Stimulated activated CD8-positive, alpha-beta memory T cell treated with anti-CD3 and anti-CD28 coated beads, Interleukin-7, amount 100 ng/mL, for 4 hours (primary cell): ENCODE measurements at places on chromosomes 2 and 18.

DNA sequence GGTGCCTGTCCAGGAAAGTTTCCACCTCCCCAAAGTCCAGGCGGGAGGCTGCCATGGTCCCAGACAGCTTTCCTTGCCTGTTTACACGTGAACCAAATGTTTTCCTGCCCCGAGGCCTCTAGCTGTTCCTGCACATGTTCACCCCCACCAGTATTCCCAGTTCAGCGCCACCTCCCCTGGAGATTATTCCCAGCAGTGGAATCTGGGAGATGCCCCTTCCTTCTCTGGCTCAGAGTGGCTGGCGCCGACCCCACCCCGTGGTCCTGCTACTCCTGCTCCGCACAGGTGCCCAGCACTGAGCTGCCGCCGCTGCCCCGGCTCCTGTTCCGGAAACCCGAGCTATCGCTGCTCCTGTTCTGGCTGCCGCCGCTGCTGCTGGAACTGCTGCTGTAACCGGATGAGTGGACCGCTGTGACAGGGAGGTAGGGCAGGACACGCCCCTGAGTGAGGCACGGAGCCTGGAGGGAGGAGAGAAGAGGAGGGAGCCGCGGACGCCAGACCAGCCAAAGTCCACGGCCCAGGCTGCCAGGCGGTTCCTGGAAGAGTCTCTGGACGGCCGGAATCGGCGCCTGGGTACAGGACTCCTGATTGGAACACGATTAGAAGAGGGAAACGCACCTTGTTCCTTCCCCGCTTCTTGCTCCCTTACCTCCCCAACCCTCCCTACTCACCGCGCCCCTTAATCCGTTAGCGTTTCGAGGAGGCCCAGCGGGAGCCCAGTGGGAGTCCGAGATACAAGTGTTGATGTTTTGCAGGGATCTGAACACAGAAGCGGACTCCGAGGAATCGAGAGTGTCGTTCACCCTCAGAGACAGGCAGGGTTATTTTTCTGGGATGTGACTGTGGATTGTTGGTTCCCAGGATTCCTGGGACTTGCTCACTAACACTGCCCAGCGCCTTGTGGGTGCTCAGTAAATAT is at the start of gene PDE11A:
Gene PDE11A, minus strand, starts transcription at position 395 of the 919 bp plus-strand sequence. Its CDS starts 340 bp downstream, at position 55.
- DNase-seq: no peak

DNA sequence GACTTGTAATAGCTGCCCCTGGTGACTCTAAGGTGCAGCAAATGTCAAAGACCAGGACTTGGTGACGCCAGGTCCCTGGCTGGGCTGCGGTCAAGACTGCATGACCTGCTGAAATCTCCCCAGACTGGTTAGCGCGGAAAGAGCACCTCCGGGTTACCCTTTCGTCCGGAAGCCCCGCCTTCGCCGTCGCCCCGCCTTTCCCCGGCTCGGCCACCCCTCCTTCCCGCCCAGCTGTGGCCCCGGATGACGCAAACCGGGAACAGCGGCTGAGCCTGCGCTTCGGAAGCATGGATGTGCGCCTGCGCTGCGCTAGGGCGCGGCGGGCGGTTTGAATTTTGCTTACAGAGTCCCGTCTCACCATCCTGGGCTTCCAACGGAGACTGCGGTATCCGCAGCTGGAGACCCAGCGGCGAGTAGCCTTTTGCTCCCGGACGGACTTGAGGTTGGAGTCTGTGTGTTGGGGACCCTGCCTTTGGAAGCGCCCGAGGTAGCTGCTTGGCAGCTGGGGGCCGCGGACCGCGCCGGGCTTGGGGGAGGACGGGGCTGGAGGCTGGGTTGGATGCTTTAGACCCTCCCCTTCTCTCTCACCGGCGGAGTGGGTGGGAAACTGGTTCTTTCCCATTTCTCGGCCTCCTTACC is at the start of gene SKA1:
Gene SKA1, plus strand, starts transcription at position 294 of the 639 bp plus-strand sequence. CDS start 785 bp downstream, outside the sequence.
- DNase-seq: peak; percentile 86

DNA sequence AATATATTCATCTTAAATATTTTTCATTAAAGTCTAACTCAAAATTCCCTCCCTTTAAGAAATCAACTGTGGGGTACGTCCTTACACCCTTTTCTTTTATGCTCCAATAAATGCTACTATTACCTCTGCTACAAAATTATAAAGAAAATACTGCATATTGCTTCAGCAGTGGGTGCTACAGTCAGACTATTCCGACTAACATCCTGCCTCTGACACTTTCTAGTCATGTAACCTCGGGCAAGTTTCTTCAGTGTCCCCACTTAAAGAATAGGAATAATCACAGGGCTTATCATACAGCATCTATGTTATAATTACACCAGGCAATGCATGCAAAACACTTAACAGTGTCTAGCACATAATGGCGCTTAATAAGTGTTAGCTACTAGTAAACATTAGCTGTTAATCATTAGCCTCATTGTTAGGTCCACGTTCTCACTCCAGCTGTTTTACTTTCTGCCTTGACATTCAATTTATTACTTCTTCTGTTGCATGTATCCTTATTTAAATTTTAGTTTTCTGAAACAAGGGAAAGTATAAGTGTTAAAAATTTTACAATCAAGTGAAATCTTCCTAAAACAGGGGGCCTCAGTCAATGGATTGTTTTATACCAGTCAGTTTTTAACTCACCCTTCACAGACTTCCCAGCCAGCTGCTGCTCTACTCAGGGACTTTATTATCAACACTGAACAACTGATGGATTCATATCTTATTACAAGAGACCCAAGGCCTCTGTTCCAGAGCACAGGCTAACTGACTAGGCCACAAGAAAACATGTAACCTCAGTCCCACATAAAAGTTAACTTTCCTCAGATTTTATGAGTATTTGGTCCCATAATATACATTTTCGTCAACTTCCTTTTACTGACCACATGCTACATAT is 54.0 kb downstream of the CLASP1 start:
- DNase-seq: no peak

GRCh38 chr18:67608615-67609273 is 92.2 kb upstream of the DSEL start:
- no peak for DNase-seq

- no peak for DNase-seq
Observed at GRCh38 chr18:49968644-49969309, 155.4 kb upstream of the ACAA2 start.

DNA sequence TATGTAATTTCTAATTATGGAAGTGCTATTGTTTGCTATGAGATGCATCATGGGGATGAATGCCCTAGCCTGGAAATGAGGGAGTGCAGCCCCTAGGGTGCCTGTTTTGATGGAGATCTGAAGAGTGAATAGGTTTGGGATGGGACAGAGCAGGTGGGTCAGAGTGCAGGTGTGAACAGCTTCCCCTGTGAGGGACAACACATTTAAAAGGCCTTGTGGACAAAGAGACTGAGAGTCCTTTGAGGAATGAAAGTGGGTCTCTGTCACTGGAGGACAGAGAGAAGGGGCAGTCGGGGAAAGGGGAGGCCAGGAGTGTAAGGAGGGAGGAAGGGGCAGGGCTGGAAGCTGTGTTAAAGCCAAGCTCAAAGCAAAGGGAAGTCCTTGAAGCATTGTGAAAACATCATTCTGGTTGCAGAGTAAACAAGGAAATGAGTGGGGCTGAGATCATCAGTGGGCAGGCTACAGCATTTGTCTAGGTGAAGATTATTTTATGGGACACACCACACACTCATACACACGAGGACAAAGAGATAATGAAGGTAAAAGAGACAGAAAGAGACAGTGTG is 877.6 kb downstream of the SLC4A3 start:
- no peak for DNase-seq

DNA sequence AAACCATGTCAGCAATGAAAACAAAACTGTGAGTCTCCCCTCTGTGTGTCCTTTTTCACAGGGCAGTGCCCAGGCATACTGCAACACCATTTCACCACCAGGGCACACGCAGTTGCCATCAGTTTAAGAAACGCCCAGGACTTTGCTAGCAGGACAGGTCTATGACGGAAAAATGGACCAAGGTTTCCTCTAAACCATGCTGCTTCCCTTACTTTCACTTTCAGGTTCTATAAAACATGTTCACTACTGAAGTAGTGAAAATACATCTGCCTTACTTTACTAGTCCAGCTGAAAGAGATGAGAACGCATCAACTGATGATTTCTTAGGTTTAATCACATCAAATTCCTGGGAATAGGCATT is 110.5 kb downstream of the TCF4 start:
- DNase-seq: no peak

- DNase-seq: no peak
Observed at GRCh38 chr2:23078784-23079434, 306.1 kb upstream of the KLHL29 start.
